CD4-positive, alpha-beta T cell (primary cell): ENCODE measurements at places on chromosomes 3 and 15. TPM values are rescaled to one million over a fixed set of nuclear protein-coding genes. Genes with fewer than 3 reads are reported as not detected.

The SNRPN gene
- 69.5 TPM for total RNA-seq

The CCDC54 gene
- not detected for total RNA-seq

The ANKRD63 gene
- total RNA-seq, result not detected

The HCLS1 gene
- 204 TPM for total RNA-seq

The COL8A1 gene
- total RNA-seq, result not detected

The CFAP20DC gene
- total RNA-seq, result 0.11 TPM

The TMEM212 gene
- not detected for total RNA-seq

The CP gene
- not detected for total RNA-seq

GRCh38 chr15:81895723-81896122 is 150.1 kb downstream of the MEX3B start:
- H3K27me3 ChIP-seq, result no peaks in the 10 kb centered on the region
- no peak for DNase-seq
- no peaks in the 10 kb centered on the region for H3K4me1 ChIP-seq
- no peak overlapping the region for H3K27ac ChIP-seq
- no peak overlapping the region for H3K4me3 ChIP-seq

GRCh38 chr15:31474059-31474868 is 147.6 kb downstream of the KLF13 start:
- H3K27ac ChIP-seq, result no peak overlapping the region
- H3K36me3 ChIP-seq, result no peaks in the 10 kb centered on the region
- no peak for DNase-seq
- H3K4me3 ChIP-seq, result no peak overlapping the region
- peaks cover 57% of the 10 kb centered on the region for H3K4me1 ChIP-seq

- no peaks in the 10 kb centered on the region for H3K36me3 ChIP-seq
- no peaks in the 10 kb centered on the region for H3K27me3 ChIP-seq
- no peak for DNase-seq
- no peak overlapping the region for H3K4me3 ChIP-seq
- peaks cover 36% of the 10 kb centered on the region for H3K4me1 ChIP-seq
Observed at GRCh38 chr3:188166441-188166840, 12.5 kb downstream of the LPP start.

DNA sequence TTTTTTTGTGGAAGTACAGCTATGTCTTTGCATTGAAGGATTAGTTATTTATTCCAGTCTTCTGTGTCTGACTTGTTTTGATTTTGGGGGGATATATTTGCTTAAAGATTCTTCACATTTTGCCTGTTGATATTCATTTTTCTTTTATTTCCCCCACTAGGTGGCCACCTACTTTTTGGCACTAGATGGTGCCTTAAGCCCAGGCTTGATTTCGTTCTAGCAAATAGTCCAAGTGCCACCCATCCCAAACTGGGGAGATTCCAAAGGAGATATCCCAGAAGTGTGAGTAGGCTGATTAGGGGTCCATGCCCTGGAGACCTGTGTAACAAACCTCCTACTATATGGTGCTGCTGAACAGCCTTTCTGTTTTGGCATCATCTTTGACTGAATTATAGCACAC is 80.0 kb upstream of the SPATA16 start:
- no peak for DNase-seq
- H3K4me3 ChIP-seq, result no peak overlapping the region
- H3K27me3 ChIP-seq, result no peaks in the 10 kb centered on the region
- H3K27ac ChIP-seq, result no peak overlapping the region
- H3K4me1 ChIP-seq, result no peaks in the 10 kb centered on the region

- no peak overlapping the region for H3K27ac ChIP-seq
- H3K4me1 ChIP-seq, result peaks cover 6% of the 10 kb centered on the region
- H3K36me3 ChIP-seq, result no peaks in the 10 kb centered on the region
- peak overlapping the region; percentile 38 for H3K4me3 ChIP-seq
Observed at GRCh38 chr15:69031013-69032001, 16.8 kb downstream of the NOX5 start.

- no peak overlapping the region for H3K27ac ChIP-seq
- no peak for DNase-seq
- H3K4me3 ChIP-seq, result no peak overlapping the region
- no peaks in the 10 kb centered on the region for H3K36me3 ChIP-seq
- no peaks in the 10 kb centered on the region for H3K4me1 ChIP-seq
Observed at GRCh38 chr15:37289109-37289765, 188.9 kb upstream of the MEIS2 start.

GRCh38 chr3:171163101-171164066 is 136.9 kb upstream of the SLC2A2 start:
- H3K27ac ChIP-seq, result no peak overlapping the region
- no peak for DNase-seq
- H3K4me1 ChIP-seq, result peaks cover 8% of the 10 kb centered on the region
- no peaks in the 10 kb centered on the region for H3K27me3 ChIP-seq
- peaks cover 78% of the 10 kb centered on the region for H3K36me3 ChIP-seq

- H3K27ac ChIP-seq, result no peak overlapping the region
- H3K4me1 ChIP-seq, result peaks cover 11% of the 10 kb centered on the region
- H3K4me3 ChIP-seq, result no peak overlapping the region
- H3K36me3 ChIP-seq, result no peaks in the 10 kb centered on the region
- no peak for DNase-seq
Observed at GRCh38 chr3:141049681-141050080, 1.5 kb upstream of the SPSB4 start.

DNA sequence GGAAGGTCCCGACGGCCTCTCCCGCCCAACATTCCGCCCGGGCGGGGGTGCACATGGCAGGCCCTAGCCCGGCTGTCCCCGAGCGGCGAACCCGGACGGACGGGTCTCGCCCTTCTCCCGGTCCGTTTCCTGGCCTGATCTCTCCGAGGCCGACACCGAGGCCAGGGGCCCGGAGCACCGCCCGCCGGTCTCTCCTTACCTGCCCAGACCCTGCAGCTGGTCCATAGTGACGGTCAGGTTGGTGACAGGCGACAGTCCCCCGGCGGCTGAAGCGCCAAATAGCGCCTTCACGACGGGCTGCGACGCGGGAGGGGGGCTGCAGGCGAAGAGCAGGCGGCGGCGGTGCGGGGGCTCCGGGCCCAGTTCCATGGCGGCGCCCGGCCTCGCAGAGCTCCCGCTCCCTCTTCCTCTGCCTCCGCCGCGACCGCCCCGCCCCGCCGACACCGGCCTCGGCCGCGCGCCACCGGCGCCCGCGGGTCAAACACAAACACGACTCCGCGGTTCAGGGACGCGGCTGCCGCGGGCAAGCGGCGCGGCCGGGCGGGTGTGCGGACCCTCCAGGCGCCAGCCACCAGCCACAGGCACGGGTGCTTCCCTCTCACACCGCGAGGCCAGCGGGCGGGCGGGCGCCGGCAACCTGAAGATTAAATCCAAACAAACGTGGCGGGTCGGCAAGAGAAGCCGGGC is 495 bp downstream of the CDC25A start:
- H3K27ac ChIP-seq, result no peak overlapping the region
- peaks cover 18% of the 10 kb centered on the region for H3K4me1 ChIP-seq
- peak; percentile 9 for DNase-seq
- H3K4me3 ChIP-seq, result peak overlapping the region; percentile 92

DNA sequence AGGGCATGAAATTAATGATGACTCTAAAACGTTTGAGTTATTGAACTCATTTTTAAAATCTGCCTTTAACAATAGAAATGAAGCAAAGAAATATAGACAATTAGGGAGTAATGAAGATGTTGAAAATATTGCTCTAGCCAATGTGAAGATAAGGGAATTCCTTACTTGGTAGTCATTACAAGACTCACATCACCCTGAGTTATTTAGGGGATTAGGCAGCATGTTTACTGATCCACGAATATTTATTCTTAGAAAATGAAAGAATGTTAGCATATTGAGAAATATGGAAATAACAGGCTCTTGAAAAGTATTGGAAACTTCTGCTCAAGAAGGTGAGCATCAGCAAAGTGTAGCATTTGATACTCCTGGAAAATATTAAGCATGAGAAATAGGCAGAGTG is 398.1 kb upstream of the ARPP21 start:
- no peak overlapping the region for H3K27ac ChIP-seq
- no peak for DNase-seq
- no peaks in the 10 kb centered on the region for H3K27me3 ChIP-seq
- no peaks in the 10 kb centered on the region for H3K36me3 ChIP-seq
- H3K4me3 ChIP-seq, result no peak overlapping the region

- H3K27me3 ChIP-seq, result no peaks in the 10 kb centered on the region
- H3K27ac ChIP-seq, result no peak overlapping the region
- no peaks in the 10 kb centered on the region for H3K36me3 ChIP-seq
- no peak for DNase-seq
- no peaks in the 10 kb centered on the region for H3K4me1 ChIP-seq
Observed at GRCh38 chr3:59318881-59319280, 269.1 kb upstream of the CFAP20DC start.

DNA sequence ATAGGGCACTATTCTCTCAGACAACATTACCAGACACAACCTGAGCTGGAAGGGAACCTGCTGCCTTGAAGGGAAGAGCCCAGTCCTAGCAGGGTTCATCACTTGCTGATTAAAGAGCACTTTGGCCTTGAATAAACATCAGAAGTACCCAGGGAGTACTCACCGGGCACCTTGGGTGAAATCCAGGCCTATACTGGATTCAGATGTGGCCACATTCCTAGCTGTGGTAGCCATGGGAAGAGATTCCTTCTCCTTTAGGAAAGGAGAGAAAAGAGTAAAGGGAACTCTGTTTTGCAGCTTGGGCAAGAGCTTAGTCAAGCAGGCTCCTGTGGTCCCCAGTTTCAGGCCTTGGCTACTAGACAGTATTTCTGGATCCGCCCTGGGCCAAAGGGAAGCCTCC is 195.0 kb downstream of the SPATA16 start:
- no peaks in the 10 kb centered on the region for H3K4me1 ChIP-seq
- DNase-seq, result no peak
- H3K4me3 ChIP-seq, result no peak overlapping the region
- H3K27ac ChIP-seq, result no peak overlapping the region
- no peaks in the 10 kb centered on the region for H3K27me3 ChIP-seq

DNA sequence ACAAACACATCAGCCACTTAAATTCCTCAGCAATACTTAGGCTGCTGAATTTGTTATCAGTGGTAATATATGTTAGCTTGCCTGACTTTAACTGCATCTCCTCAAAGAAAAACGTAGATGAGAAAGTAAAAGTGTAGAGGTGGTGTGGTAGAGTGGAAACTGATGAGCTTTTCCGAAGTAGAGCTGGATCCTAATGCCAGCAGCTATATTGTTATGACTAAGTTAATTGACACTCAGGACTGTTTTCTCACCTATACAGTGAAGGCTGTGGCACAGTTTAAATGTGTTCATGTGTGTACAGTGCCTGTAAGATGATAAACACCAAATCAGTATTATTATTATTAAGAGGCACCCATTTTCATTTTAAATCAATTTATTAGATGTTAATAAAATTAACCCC is 174.9 kb downstream of the TNIK start:
- H3K4me3 ChIP-seq, result no peak overlapping the region
- no peaks in the 10 kb centered on the region for H3K36me3 ChIP-seq
